Neural progenitor cell (in vitro differentiated cells): ENCODE measurements at places on chromosomes 5 and 9. TPM values are rescaled to one million over a fixed set of nuclear protein-coding genes. Genes with fewer than 3 reads are reported as not detected.

The MARCOL gene
- total RNA-seq: not detected in 2 replicates

DNA sequence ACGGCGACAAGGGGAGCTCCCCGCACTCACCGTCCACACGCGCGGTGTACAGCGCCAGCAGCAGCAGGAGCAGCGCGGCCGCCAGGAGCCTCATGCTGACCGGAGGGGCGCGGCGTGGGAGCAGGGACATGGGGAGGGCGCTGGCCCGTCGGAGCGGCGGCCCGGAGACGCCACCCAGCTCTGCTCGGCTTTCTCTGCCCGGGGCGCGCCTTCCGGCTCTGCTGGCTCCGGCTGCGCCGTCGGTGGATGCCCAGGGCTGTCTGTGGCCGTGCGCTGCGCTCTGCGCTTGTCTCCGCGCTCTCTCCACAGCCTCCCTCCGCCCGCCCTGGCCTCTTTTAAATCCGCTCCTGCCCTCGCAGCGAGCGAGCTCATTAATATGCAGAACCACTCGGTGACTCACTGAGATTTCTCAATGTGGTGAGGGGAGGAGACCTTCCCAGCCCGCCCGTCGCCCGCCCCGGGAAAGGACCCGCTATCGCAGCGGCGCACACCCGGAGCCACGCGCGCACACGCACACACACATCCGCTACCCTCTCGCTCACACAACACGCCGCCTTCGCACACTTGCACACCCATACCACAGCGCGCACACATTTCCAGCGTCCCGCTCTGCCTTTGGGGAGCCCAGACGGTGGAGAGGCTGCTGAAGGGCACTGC lies at the start of gene CXCL14:
CXCL14 (minus strand) TSS at position 307 of the 657 bp plus-strand sequence; CDS start at position 94, 213 bp downstream.
- H3K27me3 ChIP-seq: peaks cover 73% of the 10 kb centered on the region
- no peaks in the 10 kb centered on the region for H3K36me3 ChIP-seq
- peaks cover 32% of the 10 kb centered on the region for H3K4me1 ChIP-seq
- no peak within 1 kb of the TSS for H3K27ac ChIP-seq
- peak; percentile 87 for DNase-seq

The GABRP gene
- total RNA-seq: 0.03 TPM in 1 of 2 replicates, not detected in the other

The HNRNPK gene
- total RNA-seq: 1,112 and 1,406 TPM in 2 replicates

The AFF4 gene
- total RNA-seq: 48.7 and 63.6 TPM in 2 replicates

- H3K4me1 ChIP-seq: peaks cover 4% of the 10 kb centered on the region
- no peak overlapping the region for H3K27ac ChIP-seq
- H3K36me3 ChIP-seq: no peaks in the 10 kb centered on the region
- DNase-seq: no peak
Observed at GRCh38 chr9:133369933-133370332, 5.9 kb downstream of the SURF4 start.

- no peak for DNase-seq
- no peaks in the 10 kb centered on the region for H3K36me3 ChIP-seq
- H3K27me3 ChIP-seq: no peaks in the 10 kb centered on the region
- no peak overlapping the region for H3K27ac ChIP-seq
Observed at GRCh38 chr9:26535151-26535550, 357.5 kb downstream of the CAAP1 start.
